ENCODE measurements at places on chromosomes 13 and 19. TPM values are rescaled to one million over a fixed set of nuclear protein-coding genes. Genes with fewer than 3 reads are reported as not detected.

IL17D gene
- 1.5 TPM for total RNA-seq

VAV1 gene
- total RNA-seq = 46.0 TPM

DPF1 gene
- 2.5 TPM for total RNA-seq

ZNF71 gene
- 23.2 TPM for total RNA-seq

DNA sequence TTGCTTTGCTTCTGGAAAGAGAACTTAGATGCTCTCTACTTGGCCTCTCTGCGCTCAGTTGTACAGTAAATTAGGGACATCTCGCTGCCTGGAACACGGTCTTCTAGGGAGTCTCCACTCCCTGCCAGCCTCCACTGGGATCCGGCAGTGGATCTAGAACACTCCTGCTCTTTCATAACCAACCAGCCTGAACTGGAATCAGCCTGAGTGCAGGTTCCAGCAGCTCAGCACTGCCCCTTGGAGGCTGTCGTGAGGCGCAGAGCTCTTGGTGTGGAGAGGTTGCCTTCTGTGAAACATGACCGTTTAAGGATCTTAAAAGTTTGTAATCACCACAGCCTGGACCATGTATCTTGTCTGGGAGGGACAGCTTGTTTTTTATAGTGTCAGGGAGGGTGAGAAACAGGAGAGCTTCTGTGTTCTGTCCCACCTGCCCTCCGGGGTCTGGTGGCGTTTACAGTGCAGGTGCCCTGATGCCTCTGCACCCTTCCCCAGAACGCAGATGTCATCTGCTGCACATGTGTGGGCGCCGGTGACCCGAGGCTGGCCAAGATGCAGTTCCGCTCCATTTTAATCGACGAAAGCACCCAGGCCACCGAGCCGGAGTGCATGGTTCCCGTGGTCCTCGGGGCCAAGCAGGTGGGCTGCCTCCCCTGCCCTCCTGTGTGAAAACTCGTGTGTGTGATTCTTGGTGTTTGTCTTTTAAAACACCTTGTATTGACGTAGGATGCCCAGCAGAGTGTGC lies 24.8 kb downstream of the UPF1 start:
- H3K27ac ChIP-seq = no peak overlapping the region
- no peak for DNase-seq
- H3K4me3 ChIP-seq = no peak overlapping the region
- no peaks in the 10 kb centered on the region for H3K27me3 ChIP-seq
- peaks cover 31% of the 10 kb centered on the region for H3K36me3 ChIP-seq
- H3K4me1 ChIP-seq = peaks cover 23% of the 10 kb centered on the region

- H3K27me3 ChIP-seq = no peaks in the 10 kb centered on the region
- no peak for DNase-seq
- H3K4me3 ChIP-seq = no peak overlapping the region
- H3K36me3 ChIP-seq = no peaks in the 10 kb centered on the region
- H3K4me1 ChIP-seq = no peaks in the 10 kb centered on the region
- no peak overlapping the region for H3K27ac ChIP-seq
Observed at GRCh38 chr13:76148926-76149325, 512.8 kb downstream of the LMO7 start.

- H3K27me3 ChIP-seq = no peaks in the 10 kb centered on the region
- DNase-seq = no peak
- H3K27ac ChIP-seq = no peak overlapping the region
- H3K4me3 ChIP-seq = no peak overlapping the region
- no peaks in the 10 kb centered on the region for H3K36me3 ChIP-seq
- peaks cover 22% of the 10 kb centered on the region for H3K4me1 ChIP-seq
Observed at GRCh38 chr13:95304453-95304852, 3.2 kb upstream of the ABCC4 start.

DNA sequence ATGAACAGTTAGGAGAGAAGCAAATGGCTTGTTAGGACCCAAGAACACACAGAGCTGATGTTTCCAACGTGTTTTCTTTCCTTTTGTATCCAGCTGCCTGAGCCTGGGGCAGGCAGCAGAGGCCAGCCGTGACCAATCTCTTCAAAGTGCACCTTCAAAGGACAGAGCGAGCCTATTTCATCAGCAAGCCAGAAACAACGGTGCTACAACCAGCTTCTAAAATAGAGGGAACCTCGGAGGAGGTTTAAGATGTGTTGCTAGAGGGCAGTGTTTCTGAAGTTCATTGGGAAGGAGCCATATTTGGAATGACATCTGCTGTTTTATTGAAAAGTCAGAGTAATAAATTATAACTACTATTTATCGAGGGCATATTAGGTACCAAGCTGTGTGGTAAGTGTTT lies 56.2 kb upstream of the RFC3 start:
- peaks cover 68% of the 10 kb centered on the region for H3K4me1 ChIP-seq
- H3K27ac ChIP-seq = peak overlapping the region; percentile 97
- 0 out of 2 replicates have a peak, but pooled peaks cover 4% of the 10 kb centered on the region for H3K36me3 ChIP-seq
- H3K4me3 ChIP-seq = no peak overlapping the region
- DNase-seq = peak; percentile 70

- H3K27me3 ChIP-seq = no peaks in the 10 kb centered on the region
- DNase-seq = no peak
- no peaks in the 10 kb centered on the region for H3K36me3 ChIP-seq
- no peaks in the 10 kb centered on the region for H3K4me1 ChIP-seq
Observed at GRCh38 chr19:11174336-11174735, 18.8 kb upstream of the SPC24 start.

GRCh38 chr13:91426913-91427312 lies 28.5 kb downstream of the GPC5 start:
- no peaks in the 10 kb centered on the region for H3K27me3 ChIP-seq
- H3K4me3 ChIP-seq = no peak overlapping the region
- H3K27ac ChIP-seq = no peak overlapping the region
- H3K4me1 ChIP-seq = no peaks in the 10 kb centered on the region
- DNase-seq = no peak

- no peak for DNase-seq
- H3K4me3 ChIP-seq = no peak overlapping the region
- no peaks in the 10 kb centered on the region for H3K4me1 ChIP-seq
- no peaks in the 10 kb centered on the region for H3K36me3 ChIP-seq
- no peak overlapping the region for H3K27ac ChIP-seq
Observed at GRCh38 chr13:95535243-95535642, 17.3 kb upstream of the CLDN10 start.

DNA sequence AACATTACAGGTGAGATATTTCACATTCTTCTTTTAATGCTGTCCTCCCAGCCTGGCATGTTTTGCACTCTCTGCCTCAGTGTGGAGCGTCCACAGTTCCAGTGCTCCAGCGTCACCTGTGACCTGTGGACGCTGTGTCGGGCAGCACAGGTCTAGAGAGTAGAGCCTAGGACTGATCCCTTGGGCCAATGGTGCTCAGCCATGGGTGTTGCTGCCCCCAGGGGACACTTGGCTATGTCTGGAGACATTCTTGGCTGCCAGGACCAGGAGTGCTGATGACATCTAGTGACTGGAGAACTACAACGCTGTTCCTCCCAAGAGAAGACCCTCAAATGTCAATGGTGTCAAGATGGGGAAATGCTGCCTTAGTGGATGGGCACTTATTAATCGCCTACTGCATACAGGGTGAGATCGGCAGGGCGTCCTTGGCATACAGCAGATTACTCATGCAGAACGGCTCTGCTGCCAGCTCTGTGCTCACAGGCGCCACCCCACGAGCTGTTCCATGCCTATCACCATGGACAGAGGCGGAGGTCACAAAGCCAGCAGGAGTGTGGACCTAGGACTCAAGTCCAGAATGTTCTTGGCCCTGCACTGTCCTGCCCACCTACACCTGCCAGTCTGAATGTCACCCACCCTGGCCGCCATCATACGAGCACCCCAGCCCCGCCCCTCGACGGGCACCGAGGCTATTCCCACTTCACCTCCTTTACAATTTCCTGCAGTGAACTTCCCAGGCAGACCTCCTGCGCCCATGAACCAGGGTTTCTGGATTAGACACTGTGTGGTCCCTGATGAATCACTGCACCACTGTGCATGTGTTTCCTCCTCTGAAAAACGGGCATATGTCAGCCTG lies 13.9 kb upstream of the MADCAM1 start:
- H3K27ac ChIP-seq = no peak overlapping the region
- no peaks in the 10 kb centered on the region for H3K27me3 ChIP-seq
- no peak overlapping the region for H3K4me3 ChIP-seq

DNA sequence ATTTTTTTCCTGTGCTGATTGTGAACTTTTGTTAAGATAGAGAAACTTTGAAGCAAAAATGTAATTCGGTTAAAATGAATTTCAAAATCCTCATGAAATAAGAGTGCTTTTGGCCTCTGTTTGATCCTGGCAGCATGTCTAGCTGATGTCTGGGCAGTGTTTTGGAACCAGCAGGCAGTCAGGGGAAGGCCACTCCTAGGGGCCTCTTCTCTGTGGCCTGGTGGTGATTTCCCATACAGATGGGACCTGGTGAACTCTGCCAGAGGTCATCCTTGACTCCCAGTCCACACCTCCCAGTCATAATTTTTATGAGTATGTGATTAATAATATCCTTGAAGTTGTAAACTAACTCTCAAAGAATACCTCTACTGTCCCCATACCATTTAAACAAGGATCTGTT lies 226.6 kb downstream of the PCCA start:
- no peak for DNase-seq
- H3K4me1 ChIP-seq = no peaks in the 10 kb centered on the region
- no peak overlapping the region for H3K27ac ChIP-seq
- no peak overlapping the region for H3K4me3 ChIP-seq
- no peaks in the 10 kb centered on the region for H3K36me3 ChIP-seq
- H3K27me3 ChIP-seq = no peaks in the 10 kb centered on the region

DNA sequence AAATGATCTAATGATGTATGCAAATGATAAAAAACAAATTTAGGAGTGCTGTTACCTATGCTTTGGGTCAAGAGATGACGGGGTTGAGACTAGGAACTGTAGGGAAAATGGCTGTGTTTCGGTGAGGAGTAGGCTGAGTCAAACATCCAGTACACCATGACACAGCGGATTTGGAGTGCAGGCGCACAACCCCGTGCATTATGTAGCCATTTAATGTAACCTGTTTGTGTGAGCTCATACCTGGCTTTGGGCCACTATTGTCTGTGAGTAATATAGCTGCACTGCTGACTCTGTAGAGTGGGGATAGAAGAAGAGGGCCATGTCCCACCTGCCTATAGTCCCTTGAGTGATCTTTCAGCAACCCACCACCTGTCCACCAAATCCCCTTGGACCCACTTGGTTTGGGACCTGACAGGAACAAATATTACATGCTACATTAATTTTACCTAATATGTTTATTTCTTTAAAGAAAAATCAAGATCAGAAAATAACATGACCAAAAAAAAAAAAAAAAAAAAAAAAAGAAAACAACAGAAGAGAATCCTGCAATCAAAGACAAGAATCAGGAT lies 95.5 kb upstream of the KLHL1 start:
- H3K4me1 ChIP-seq = no peaks in the 10 kb centered on the region
- H3K36me3 ChIP-seq = no peaks in the 10 kb centered on the region
- no peak overlapping the region for H3K27ac ChIP-seq
- DNase-seq = no peak
- H3K4me3 ChIP-seq = no peak overlapping the region
- H3K27me3 ChIP-seq = no peaks in the 10 kb centered on the region

DNA sequence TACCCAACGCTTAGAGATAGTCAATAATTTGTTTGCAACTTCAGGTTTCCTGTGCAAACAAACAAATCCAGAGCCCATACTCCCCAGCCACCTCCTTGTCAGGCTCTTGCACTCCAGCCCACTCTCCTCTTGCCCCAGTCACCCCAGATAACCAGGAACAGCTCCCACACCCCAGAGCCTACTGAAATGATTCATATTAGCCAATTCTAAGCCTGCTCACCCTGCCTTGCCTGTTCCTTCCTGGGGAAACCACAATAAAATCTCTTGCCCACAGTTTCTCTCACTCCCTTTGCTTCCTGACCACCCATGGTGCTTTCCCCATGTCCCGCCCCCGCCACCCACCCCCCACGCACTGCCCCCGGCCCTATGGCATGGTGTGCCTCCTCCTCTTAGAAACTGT lies 3.8 kb upstream of the ACTL9 start:
- H3K4me1 ChIP-seq = no peaks in the 10 kb centered on the region
- no peaks in the 10 kb centered on the region for H3K27me3 ChIP-seq
- H3K4me3 ChIP-seq = no peak overlapping the region

Measured in Karpas-422 (cell line).